Cardiac muscle cell (in vitro differentiated cells and primary cell): ENCODE measurements at places on chromosomes 1 and 21.
A peak's percentile ranks its signal among the peaks of the same experiment; 100 is the strongest.

DNA sequence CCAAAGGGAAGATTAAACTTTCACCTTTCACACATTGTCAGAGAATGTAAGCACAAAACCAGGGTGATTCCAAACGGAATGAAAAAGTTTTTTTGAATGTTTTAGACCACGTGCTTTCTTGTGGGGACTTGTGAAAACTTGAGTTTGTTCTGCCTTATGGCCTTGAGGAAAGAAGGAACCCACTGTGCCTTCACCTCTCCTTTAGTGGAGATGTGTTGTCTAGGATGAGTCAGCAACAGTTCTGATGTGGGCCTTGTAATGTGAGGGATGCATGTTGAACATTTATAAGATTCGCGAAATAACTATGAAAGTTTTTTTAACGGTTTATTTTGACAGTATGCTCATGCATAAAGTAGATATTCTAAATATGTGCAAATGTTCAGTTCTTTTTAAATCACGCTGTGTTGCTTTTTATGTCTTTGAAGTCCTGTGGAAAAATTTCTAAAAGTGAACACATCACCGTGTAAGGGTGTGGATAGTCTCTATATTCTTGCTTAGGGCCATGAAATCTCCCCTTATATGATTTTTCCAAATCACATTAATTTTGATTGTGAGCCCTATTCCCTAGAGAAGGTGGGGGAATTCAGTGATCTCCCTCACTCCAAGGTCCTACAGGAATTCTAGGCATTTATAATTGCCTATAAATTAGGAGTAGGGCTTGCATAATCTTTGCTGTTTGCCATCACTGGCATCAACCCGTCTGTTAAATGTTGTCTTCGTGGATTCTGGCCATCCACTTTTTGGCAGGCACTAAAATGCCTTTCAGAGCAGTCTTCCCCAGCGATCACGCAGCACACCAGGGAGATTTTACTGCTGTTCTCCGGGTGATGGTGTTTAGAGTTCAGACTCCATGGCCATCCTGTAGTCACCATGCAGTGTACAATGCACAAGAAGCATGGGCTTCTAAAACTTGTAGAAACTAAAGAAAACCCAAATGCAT lies 47.4 kb downstream of the PLA2G4A start:
- DNase-seq: no peak

DNA sequence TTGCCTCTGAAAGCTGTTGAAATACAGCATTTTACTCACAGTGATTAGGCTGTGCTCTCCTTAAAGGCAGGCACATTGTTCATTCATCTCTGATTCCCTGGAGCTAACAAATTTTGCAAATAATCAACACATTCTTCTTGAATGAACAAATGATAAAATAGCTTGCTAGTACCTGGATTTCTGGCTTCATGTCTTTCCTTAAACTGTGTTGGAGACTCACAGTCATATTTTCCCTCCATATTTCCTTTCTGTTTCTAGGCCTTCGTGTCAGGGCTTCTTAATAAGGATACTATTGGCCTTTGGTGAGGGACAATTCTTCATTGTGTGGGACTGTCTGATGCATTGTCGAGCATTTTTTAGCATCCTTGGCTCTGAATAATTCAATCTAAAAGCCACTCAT lies 9.7 kb downstream of the HSD11B1 start:
- no peak for DNase-seq

DNA sequence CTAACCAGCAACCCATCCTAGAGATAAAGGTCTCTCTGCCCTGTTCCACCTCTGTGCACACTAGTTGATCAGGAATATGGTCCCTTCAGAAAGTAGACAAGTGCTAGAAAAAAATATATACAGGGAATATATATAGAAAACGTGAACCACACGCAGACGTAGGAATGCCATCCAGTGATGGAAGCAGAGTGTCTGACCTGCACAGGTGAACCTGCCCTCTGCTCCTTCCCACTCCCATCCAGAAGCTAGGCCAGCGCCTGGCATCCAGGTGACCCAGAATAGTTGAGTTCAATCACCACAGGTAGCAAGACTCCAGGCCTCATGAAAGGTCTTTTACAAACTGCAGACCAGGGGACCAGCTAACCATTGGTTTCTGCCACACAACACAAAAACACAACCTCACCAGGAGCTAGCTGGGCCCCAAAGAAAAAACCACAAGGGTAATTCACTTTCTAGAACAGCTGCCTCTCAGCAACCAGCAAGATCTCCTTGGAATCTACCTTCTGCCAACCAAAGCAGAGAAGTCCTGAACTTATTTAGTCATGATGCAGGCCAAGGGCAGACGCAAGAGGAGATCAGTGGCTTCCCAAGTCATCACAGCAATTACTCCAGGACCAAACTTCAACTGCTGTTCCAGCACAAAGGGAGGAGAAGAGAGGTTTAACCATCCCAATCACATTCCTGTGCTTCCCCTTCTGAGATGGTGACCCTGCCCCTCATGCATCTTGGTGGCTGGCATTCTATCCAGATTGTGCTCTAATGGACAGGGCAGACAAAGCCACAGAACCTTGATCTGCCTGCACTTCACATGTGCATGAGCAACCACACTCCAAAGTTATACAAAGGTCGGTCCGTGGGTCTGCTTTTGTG lies 53.0 kb downstream of the GPR161 start:
- DNase-seq: no peak

DNA sequence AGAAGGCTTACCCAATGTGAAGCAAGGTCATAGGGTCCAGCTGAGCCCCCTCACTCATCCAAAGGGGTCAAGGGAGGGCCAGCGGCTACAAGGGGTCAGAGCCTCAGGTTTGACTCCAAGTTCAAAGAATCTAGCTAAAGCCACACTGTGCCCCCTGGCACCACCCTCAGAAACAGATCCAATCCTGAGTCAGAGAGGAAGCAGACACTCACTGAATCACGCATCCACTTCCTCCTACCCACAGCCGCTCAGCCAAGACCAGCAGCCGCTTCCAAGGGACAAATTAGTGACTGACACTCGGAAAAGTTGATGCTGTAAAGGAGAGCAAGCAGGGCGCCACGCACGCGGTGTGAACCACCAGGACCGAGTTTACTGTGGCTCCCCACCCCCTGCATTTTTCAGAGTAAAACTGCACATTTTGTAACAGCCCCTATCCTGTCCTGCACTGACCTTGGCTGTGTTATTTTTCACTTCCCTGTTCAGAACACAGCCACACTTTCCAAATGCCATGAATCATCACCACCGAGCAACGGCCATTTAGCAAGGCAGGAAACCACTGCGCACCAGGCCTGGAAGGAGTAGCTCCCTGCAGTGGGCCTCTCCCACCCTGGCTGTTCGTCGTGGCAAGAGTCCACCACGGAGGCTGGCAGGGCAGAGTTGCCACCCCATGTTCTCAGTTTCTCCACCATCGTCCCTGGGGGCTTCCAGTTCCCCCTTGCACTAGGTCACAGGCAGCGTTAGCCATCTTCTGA lies 147.8 kb downstream of the TOMM20 start:
- no peak for DNase-seq

DNA sequence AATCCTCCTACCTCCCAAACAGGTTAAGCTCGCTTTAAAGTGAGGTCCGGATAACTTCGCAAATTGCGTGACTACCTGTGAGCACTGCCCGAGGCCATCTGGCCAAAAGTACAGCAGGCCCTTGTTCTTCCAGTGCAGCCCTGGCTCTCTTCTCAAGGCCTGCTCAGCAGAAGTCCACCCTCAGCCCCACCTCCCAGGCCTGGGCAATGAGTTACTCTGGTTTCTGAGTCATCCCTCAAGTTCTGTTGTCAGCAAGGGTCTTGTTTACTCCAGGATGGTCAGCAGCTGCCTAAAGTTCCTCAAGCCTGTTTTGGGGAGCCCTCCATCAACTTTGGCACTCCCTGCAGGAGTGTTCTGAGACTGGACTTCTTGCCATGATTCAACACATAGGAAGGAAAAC lies 101.7 kb downstream of the BCAR3 start:
- DNase-seq: peak; percentile 89

DNA sequence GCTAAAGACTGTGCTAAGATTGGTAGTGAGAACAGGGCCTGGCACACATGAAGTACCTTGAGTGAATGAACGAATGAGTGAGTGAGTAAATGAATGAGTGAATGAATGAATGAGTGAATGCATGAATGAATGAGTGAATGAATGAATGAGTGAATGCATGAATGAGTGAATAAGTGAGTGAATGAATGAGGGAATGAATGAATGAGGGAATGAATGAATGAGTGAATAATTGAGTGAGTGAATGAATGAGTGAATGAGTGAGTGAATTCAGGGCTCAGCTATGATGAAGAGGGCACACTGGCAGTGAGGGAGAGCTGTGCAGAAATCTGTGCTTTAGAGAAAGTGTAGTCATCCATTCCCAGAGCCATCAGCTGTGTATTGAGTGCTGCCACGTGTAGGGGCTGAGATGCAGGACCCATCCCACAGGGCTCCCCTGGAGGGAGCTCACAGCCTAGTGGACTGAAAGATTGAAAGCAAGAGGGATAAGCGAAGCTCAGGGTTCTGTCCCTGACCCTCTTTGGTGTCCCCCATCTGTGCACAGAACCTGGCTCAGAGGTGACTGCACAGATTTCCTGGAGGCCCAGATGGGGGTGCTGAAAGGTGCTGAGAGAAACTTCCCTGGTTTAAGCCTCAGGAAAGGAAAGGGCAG lies 217.9 kb upstream of the VAMP3 start:
- DNase-seq: no peak

DNA sequence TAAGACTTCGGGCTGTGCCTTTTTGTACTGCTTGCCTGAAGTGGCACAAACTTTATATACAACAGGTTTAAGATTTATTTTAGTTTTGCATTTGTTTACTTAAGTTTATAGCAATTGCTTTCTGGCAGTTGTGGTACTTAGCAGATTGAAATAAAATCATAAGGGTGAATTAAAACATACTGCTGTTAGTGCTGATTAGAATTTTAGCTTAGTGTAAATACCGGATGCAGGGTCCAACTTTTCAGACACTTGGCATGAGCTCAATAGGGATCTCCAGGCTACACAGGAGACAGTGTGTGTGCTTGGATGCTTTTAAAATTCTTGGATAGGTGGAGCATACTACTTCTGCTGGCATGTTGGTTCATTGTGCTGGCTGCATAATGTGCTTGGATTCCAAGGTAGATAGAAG lies 159.6 kb downstream of the NFIA start:
- no peak for DNase-seq

DNA sequence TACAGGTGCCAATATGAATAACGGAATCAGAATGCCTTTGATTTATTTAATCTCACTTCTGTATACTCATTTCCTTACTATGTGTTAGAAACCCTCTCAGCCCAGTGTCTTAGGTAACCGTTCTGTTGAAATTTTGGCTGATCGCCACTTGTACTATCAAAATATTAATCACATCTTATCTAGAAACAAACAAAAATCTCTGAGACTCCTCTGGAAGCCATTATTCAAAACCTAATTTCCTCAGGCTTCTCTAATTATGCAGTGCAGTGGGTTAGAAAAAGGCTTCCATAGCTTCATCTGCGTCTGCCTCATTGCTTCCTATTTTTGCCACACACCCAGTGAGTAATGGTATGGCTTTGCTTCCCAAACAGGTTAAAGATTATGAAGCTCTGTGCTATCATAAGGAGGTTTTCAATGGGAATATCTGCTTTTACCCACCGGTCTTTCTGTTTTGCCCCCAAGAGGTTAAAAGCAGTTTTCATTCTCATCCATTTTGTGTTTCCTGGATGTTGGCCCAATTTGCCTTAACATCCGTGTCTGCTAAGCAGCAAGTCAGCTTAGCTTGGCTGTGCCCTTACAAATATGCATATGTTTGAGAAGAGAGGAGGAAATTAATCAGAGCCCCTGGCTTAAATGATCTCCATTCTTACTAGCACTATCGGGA lies 129.6 kb downstream of the RYR2 start:
- no peak for DNase-seq
